ENCODE measurements at places on chromosomes 12 and 14.

GRCh38 chr12:82912406-82912805 lies 225.7 kb downstream of the TMTC2 start:
- DNase-seq, result no peak

GRCh38 chr12:105705765-105706164 lies 375.3 kb downstream of the C12orf75 start:
- DNase-seq, result peak; percentile 63

DNA sequence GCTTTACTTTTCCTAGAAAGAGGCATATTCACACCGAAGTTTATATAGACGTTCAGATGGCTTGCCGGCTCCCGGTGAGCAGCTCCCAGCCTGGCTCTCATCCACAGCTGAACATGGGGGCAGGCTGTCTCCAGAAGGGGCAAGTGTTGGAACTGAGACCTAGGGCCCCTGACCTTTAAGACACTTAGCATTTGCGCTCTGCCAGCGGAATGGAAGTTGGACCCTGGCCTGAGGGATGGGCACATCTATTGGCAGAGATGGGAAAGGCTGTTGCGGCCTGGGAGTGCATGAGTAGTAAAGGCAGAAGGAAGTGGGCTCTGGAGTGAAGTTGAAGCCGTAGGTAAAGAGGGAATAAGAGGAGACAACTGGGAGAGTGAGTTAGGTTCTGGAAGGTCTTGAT lies 54.2 kb upstream of the TSPAN9 start:
- no peak for DNase-seq

DNA sequence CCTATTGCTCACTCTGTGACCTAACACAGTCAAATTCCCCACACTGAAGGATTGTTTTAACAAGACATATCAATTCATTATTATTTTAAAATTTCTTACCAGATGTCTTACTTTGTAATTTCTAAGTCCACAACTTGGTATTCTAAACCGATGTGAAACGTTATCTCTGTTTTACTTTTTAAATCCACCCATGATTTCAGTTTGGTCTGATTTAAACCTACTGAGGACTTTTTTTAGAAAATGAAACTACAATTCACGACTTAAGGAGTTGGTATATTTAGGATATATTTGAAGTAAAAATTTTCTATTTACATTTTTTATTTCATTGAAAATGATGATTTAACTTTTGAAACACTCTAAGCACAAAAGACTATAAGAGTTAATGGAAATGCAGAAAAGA lies 35.1 kb upstream of the GRIP1 start:
- DNase-seq, result no peak

GRCh38 chr14:92135269-92135668 lies 13.5 kb downstream of the CPSF2 start:
- peak; percentile 8 for DNase-seq

DNA sequence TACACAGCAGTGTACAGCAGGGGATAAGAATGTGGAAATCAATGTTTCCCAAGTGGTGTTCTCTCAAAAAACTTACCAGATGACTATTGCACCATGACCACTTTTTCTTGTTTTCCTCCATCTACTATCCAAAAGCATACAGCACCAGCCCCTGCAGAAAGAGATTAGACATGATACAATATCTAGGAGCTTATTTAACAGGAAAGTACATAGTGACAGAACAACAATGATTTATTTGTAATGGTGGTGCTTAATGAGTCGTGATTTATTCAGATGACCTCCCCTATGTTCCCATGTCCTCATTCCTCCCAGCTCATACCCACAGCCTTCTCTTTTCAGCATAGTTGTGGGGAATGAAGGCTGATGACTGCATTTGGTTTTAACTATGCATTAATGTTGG lies 413.6 kb downstream of the BTG1 start:
- DNase-seq, result no peak

DNA sequence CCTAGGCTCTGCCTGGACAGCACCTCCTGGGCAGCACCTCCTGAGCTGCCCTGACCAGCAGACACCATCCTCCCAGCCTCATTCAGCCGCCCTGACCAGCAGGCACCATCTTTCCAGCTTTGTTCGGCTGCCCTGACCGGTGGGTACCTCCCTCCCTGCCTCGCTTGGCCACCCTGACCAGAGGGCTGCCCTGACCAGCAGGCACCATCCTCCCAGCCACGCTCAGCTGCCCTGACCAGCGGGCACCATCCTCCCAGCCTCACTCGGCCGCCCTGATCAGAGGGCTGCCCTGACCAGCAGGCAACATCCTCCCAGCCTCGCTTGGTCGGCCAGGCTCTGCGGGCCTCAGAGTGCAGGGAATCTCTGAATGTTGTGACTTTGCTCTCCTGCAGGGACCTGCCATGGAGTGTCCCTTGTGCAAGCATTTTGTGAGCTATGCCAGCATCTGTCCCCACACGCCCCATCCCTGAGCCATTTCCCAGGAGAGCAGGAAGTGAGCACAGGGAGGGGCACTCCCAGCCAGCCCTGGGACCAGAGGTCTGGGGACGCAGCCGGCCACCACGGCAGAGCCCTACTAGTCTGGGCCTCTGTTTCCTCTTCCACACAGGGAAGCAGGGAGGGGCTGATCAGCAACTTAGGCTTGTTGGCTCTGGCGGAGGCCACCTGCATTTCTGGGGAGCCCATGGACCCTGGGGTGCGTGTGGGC lies 265.5 kb downstream of the SEC23A start:
- DNase-seq, result no peak

DNA sequence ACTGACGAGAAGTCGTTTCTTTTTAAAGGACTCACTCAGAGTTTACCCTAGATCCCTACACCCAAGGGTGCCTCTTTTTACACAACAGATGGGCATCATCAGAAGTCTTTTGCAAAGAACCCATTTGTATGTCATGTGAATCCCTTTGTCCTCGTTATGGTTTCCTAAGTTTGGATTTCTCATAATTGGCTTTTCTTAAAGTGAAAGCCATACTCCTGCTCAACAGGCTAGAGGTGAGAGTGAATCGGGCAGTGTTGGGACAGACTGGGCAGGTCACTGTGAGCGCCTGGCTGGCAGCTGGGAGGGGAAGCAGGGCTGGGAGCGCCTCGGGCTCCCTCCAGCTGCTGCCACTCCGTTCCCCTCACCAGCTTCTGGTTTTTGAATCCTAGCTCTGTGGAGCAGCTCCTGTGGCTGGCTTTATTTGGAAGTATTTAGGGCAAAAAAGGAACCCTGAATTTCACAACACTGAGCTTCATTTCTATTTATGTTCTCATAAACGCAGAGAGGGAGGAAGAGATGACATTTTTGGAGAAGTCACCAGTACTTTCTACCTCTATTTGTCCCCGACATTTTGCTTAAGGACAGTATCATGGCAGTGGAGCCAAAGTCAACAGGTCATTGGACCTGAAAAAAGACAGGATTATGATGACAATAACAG lies 63.8 kb upstream of the ACTN1 start:
- DNase-seq, result no peak

- no peak for DNase-seq
These were observed 1.4 kb upstream of the ZFP36L1 start for GRCh38 chr14:68794130-68794850.

- DNase-seq, result no peak
These were observed 3.9 kb upstream of the HSPA2 start for GRCh38 chr14:64536488-64537245.

DNA sequence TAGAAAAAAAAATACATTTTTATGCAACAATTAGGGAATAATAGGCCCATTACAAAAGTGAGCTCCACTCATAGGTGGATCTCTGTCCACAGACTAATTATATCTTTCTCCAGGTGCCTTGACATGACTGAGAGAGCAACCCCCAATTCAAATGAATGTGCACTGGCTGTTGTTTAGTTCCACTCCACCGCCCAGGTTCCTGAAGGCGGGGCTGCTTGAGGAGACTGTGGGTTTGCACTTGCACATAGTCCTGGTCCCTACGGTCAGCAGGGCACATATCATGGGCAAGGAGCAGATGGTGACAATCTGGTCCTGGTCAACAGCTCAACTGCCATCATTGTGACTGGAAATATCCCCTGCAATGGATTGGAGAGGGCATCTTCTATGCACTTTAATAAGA lies 195.6 kb upstream of the PWP1 start:
- DNase-seq, result no peak

GRCh38 chr12:55629058-55629841 lies 7.4 kb upstream of the OR10P1 start:
- no peak for DNase-seq

DNA sequence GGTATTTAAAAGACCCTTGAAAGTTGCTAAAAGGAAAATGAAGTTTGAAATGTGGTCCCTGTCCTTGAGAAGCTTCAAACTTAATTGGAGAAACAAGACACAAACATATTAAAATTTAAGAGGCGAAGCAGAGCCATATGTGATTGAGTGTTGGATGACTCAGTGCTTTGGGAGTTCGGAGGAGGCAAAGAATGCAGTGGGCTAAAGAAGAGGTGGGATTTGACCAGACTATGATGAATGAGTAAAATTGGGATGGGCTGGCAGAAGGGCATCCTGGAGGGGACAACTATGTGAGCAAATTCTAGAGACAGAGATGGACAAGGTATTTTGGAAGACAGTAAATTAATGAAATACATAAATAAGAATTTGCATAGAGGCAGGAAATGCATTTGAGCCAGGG lies 358.6 kb downstream of the EGLN3 start:
- DNase-seq, result no peak

GRCh38 chr14:94650806-94651805 lies 38.9 kb downstream of the SERPINA3 start:
- DNase-seq, result no peak

GRCh38 chr12:41983394-41983793 lies 161.3 kb downstream of the GXYLT1 start:
- DNase-seq, result no peak

DNA sequence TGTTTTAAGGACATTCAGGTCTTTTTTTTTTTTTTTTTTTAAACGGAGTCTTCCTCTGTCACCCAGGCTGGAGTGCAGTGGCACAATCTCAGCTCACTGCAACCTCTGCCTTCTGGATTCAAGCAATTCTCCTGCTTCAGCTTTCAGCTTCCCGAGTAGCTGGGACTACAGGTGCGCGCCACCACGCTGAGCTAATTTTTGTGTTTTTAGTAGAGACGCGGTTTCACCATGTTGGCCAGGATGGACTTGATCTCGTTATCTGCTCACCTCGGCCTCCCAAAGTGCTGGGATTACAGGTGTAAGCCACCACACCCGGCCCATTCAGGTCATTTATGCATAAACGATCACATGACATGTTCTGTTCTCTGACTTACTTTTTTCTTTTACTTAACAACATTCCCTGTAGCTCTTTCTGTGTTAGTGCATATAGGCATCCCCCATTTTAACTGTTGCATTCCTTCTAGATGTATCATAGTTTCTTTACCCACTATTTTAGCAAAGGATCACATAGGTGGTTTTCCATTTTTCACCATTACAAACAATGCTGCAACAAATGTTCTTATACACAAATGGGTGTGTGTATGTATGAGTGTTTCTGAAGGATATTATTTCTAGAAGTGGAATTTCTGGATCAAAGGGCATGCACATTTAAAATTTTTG lies 74.2 kb downstream of the ARF6 start:
- DNase-seq, result no peak

GRCh38 chr12:87348071-87348470 lies 681.1 kb downstream of the C12orf50 start:
- no peak for DNase-seq

DNA sequence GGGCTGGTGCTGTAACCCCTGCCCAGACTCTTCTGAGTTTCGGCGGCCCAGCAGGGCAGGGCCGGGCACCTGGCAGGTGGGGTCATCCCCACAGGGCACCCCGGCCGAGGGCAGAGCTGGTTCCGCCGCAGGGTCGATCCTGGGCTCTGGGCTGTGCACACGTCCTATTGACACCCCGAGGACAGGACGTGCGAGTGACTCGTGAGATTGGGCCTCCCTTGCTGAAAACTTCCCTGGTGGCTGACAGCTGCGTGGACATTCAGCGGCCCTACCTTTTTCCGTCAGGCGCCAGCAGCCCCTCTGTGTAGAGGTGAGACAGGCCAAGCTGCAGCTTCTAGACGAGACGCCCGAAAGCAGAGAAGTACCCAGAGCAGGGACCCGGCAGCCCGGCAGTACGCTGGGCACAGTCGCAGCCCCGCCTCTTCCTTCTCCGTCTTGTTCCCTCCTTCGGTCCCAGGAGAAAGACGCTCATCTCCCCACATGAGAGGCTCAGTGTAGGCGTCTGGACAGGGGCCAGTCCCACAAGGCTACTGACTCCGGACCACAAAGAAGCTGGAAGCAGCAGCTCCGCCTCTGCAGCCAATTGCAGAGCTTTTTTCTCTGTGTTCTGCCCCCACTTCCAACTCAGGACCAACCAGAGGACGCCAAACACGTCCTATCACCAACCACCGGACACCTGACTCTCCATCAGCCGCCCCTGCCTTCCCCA lies at the start of gene LRCOL1:
LRCOL1 (minus strand) TSS at position 532 of the 709 bp plus-strand sequence. CDS start 4,331 bp downstream, outside the sequence.
- no peak for DNase-seq

DNA sequence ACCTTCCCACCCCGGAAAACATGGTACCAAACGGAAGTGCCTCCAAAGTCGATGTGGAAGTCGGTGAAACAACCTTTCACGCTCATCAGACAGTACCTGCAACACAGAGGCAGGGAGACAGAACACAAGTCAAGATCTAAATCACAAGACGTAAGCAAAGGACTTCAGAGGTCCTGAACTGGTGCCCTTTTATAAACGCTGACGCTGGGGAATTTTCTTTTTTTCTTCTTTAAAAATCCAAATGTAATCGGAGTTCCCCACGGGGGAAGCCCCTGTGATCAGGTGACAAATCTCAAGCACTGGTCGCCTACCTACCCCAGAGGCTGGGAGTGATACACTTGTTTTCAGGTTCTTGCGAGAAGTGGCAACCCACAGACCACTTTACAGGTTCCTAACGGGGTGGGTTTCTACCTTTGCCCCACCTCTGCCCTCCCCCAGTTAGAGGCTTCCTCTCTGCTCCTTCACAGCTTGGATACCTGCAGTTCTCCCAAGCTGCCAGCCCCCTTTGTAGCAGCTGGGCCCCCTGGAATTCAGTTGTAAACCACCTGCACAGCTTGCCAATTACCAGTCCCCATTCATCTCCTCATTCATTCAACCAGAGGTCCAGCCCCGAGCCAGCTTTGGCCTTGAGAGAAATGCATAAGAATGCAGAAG lies 46.2 kb downstream of the KDM2B start:
- DNase-seq, result no peak

DNA sequence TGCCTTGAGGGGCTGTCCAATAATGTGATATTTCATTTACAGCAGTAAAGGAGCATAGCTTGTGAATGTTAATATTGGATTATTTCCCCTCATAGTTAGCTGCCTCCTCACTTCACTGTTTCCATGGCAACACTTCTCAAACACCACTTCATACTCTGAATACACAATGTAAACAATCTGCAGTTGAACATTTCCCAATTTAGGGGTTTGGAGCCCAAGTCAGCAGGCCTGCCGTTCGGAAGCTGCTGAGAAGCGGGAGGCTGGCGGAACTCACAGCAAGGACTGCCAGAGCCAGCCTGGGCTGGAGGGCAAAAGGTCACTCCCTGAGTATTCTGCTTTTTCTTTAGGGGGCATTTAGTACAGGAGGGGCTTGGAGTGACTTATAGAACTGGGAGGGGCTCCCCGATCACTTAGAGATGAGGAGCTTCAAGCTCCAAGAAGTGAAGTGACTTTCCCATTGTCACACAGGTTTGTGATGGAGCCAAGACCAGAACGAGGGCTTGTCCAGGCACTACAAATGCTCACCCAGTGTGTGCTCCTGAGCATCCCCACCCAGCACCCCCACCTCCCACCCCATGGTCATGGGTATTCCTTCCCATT lies 12.1 kb upstream of the SLC24A4 start:
- DNase-seq, result no peak

GRCh38 chr12:91926848-91927247 lies 218.8 kb downstream of the BTG1 start:
- no peak for DNase-seq

GRCh38 chr14:22836301-22837113 lies at the start of gene MMP14:
MMP14 (plus strand) TSS chr14:22836585; CDS start chr14:22836818, 233 bp downstream.
- peak; percentile 29 for DNase-seq

All from midbrain (tissue), 1 donor.